Stimulated activated naive CD4-positive, alpha-beta T cell treated with Interleukin-2 at 50 U/mL for 16 hours (primary cell): ENCODE measurements at places on chromosomes 2 and 18.

DNA sequence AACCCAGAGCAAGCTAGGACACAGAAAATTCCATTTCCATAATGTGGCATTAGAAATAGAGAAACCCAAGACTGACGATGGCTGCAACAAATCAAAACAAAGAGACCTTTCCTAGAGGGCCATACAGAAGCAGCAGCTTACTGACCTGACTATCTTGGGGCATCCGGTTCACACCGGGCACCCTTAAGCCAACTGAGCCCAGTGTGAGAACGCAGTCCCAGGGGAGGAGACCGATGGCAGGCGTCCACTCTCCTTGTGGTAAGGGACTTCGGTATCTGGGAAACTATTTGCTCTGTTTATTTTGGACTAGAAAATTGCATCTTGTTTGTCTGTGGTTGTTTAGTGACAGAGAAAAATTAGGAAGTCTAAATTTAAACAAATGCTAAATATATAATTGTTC lies 244.8 kb upstream of the COPS8 start:
- no peak for DNase-seq

- DNase-seq = no peak
Measured at GRCh38 chr2:200000444-200001163, 45.2 kb downstream of the MAIP1 start.

DNA sequence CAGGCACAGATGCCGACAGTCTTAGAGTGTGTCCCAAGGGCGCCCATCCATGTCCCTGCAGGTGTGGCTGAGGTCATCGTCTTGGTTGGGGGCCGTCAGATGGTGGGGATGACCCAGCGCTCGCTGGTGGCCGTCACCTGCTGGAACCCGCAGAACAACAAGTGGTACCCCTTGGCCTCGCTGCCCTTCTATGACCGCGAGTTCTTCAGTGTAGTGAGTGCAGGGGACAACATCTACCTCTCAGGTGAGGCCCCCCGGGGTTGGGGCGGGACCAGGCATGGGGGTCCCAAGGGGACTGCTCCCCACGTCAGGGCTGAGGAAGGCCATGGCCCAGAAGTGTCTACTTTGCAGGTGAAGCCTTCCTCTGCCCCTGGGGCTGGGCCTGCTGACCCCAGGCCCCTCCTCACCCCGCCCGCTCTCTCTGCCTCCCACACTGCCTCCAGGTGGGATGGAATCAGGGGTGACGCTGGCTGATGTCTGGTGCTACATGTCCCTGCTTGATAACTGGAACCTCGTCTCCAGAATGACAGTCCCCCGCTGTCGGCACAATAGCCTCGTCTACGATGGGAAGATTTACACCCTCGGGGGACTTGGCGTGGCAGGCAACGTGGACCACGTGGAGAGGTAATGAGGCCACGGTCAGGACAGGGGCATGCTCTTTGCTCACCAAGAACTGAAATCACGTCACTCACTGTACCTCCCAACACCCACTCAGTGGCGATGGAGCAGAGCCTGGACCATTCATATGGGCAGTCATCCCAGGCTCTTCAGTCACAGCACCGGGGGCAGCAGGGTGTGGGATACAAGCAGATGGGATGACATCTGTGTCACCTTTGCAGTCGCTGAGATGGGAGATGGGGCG lies 230.8 kb downstream of the ATAD2B start:
- no peak for DNase-seq

- no peak for DNase-seq
Measured at GRCh38 chr18:10298346-10298745, 156.1 kb upstream of the APCDD1 start.

GRCh38 chr2:61328707-61329251 lies 142.1 kb downstream of the USP34 start:
- no peak for DNase-seq

DNA sequence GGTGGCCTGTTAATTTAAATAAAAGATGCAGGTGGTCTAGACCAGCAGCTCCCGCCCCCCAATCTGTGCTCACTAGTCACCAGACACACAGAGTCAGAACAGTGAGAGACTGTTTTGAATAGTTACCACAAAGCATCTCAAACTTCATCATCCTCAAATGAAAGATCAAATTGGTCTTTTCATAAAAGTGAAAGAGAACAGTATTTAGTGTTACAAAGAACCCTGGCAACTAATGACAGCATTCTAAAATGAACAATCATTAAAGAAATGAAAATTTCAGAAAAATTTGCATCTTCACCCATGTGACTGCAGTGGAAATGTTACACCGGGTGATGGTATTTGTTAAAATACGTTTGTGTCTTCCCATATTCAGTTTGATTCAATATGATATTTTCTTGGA lies 65.5 kb upstream of the PMAIP1 start:
- peak; percentile 3 for DNase-seq

- DNase-seq = no peak
Measured at GRCh38 chr2:883803-884748, 66.6 kb upstream of the SNTG2 start.

GRCh38 chr18:67232406-67232805 lies 284.1 kb downstream of the DSEL start:
- DNase-seq = no peak

- DNase-seq = no peak
Measured at GRCh38 chr2:32977228-32977758, 30.5 kb downstream of the LTBP1 start.
